ENCODE measurements at places on chromosomes 7 and 10.

DNA sequence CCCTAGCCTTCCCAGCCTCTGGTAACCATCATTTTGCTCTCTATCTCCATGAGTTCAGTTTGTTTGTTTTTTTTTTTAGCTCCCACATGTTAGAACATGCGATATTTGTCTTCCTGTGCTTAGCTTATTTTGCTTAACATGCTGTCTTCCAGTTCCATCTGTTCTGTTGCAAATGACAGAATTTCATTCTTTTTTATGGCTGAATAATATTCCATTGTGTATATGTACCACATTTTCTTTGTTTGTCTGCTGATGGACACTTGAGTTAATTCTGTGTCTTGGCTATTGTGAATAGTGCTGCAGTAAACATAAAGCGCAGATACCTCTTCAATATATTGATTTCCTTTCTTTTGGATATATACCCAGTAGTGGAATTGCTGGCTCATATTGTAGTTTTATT, 21.0 kb downstream of the DLD start:
- no peak for DNase-seq

GRCh38 chr10:130394832-130395231, 258.6 kb downstream of the GLRX3 start:
- no peak for DNase-seq

GRCh38 chr7:155124706-155125105, 54.6 kb downstream of the HTR5A start:
- no peak for DNase-seq

- no peak for DNase-seq
Measured at GRCh38 chr7:40288827-40289226, 154.0 kb downstream of the SUGCT start.

- DNase-seq: no peak
Measured at GRCh38 chr7:68544851-68545250, 1053.4 kb upstream of the AUTS2 start.

DNA sequence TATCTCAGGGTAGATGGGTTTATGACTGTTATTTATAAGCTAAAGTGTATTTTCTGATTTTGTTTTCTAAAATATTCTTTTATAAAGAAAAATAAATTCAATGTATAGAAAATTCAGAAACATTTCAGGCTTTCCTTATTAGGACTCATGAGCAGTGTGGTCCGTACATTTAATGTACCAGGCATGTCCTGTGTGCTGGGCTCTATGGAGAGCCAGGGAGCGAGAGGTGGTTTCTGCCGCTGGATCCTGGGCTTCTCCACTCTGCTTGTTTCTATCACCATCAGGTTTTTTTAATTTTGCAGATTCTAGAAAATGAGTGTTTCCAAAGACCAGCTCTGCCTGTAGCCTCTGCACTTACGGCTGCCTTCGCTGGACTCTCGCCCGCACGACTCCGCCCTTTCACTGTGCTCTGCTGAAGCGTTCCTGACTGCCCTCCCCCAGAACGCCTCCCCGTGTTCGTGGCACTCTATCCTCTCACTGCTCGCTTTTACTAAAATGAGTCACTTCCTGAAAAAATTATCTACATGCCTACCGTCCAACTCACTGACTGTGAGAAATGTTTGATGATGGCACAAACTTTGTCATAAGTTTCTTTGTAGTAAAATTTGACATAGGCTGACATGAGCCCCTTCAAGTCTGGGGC, 188.5 kb downstream of the ZMYND11 start:
- DNase-seq: no peak
